Activated naive CD4-positive, alpha-beta T cell treated with anti-CD3 and anti-CD28 coated beads, Interleukin-2, amount 50 U/mL, for 16 hours (primary cell): ENCODE measurements at places on chromosomes 1 and 21.

DNA sequence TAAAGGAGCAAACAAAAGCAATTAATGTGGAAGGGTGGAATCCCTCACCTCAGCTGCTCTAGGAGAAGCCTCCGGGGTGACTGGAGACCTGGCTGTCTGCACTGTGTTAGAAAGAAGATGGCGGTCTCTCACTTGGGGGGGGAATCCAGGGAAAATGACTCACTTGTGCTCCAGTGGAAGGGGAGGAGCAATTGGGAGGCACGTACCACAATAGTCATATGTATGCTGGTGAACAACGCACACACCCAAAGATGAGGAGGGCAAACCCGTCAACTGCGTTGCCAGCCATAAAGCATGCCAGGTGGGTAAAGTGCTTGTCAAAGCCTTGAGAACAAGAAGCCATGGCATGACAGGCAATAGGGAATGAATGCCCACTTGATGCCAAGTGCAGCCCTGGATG is 22.1 kb downstream of the PLEKHA6 start:
- no peak for DNase-seq

DNA sequence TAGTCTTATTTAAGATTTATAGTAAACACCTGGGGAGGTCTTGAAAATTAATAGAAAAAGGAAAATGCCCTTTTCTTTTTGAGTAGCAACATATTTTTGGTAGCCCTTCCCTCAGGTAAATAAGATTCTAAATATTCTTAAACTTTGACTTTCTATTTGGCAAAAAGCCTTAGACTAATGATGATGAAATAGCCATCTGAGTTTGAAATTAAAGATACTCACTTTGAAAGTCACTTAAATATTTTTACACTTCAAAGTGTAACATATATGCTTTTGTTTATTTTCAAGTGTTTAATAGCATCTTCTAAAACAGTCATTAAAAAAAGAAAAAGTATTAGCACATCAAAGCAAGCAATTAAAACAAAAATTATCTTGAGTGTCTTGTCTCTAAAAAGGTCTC is 135.1 kb downstream of the NEK7 start:
- DNase-seq, result no peak

DNA sequence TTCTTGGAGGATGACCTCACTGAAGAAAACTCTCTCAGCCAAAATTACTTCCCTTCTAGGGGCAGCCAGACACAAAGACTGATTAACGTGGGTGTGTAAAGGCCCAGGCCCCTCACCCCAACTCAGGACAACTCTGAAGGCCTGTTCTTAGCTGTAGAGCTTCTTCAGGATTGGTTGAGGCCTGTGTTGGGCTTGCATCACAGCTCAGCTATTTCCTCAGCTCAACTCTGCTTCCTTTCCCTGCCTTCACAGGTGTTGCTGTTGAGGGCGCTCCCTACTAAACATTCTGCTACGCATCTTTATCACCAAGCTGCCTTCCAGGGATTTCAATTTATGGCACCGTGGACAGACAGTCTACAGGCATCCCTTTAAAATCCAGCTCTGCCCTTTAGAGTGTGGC is 36.8 kb downstream of the MAB21L3 start:
- no peak for DNase-seq

- DNase-seq, result no peak
Observed at GRCh38 chr1:24181619-24182018, 5.5 kb downstream of the IFNLR1 start.

DNA sequence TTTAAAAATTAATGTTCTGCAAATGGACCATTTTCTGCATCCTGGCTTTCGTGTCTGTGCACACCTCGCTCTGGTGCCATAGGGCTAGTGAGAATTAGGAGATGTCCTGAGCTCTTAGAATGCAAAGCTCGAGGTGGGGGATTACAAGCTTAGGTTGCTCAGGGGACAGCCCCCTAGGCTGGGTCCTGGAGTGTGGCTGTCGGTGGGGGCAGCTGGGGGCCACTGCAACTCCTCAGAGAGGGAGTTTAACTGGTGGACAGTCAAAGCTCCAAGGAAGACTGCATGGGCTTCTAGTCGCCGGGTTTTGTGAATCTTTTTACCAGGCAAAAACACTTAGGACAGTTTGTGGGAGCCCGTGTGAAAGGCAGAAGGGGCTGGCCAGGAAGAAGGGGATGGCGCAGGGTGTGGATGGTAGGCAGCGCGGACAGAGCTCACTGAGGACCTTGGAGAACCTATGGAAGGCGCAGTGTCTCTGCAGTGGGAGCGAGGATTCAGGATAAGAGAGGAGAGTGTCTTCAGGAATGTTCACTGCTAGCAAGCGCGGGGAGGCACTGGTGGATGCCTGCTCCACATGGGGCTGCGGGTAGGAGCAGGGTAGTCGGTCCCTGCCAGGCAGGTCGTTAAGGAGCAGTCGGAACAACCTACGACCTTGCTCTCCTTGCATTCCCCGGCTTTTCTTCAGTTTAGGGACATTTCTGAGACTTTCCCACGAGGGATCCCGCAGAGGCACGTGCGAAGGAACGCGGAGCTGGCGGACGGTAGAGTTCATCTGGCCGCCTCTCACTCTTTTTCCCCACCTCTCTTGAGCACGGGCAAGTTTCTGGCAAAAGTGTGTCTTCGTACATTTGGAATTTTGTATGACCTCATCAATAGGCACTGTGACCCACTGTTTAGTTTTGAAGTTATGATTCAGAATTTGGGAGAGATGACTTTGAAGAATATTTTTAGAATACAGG is 12.9 kb upstream of the KCNE1 start:
- no peak for DNase-seq

DNA sequence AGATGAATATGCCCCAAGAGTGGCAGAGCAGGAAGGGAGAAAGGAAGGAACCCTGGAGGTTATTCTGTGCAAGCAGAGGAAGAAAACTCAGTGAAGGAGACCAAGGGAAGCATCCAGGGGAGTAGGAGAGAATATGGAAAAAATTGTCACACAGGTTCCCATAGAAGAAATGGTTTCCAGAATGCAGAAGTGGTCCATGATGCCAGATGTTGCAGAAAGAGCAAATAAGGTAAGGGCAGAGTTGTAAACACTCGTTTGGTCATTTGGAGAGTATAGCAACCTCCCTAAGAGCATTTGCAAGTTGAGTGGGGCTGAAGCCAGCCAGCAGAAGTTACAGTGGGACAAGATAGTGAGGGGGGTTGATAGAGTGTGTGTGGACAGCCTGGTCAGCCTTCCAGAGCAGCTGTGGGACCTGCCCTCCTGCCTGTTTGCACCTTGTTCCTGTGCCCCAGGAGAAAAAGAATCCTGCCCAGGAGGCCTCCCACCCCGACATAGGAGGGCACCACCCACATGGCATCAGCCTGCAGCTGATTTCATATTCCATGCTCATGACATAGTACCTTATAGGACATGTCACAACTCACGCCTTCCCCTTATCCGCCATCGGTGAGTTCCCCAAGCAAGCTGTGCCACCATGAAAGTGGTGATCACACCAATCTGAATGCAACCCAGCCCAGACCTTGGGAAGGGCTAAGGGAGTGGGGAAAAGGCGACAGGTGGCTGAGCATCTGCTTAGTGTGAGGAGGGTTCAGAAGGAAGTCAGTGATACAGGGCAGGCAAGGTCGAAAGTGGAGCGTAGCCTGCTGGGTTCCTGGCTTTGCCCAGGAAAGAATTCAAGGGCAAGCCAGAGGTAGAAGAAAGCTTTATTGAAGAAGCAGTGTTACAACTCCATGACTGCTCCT is 8.2 kb upstream of the NEK2 start:
- no peak for DNase-seq
